ENCODE measurements at places on chromosomes 12 and 14. TPM values are rescaled to one million over a fixed set of nuclear protein-coding genes. Genes with fewer than 3 reads are reported as not detected.
A peak's percentile ranks its signal among the peaks of the same experiment; 100 is the strongest.

DNA sequence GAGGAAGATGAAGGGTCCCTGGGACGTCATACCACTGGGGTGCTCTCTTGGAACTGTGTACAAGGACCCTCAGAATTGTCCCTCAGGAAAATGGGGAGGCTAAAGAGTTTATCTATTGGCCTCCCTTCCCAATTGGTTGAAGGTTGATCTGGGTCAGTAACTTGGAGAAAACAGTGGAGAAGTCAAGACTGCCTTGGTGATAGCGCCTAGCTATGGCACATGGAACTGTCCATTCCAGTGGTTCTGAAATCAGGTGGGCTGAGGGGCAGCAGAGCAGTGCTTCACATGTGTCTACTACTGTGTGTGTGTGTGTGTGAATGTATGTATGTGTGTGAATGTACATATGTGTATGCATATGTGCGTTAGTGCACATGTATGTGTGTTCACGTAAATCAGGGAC is 316.1 kb downstream of the AACS start:
- DNase-seq = no peak

Gene RPS6KL1
- total RNA-seq = 6.8 TPM

DNA sequence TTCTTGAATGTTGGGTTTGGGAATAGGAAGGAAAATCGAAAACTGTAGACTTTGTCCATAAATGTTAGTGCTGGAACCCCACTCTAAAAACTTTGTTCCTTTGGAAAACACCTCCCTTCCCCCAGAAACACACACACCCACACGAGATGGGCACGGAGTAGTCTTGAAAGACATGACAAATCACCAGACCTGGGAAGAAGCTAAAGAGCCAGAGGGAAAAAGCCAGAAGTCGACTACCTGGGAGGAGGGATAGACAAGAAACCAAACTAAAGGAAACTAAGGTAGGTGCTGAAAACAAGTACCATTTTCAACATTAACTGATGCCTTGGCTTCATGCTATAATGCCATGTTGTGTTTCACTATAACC is 925 bp upstream of the NANOG start:
- DNase-seq = no peak

GRCh38 chr12:64806593-64807460 is 17.6 kb upstream of the TBC1D30 start:
- DNase-seq = no peak

Gene SOAT2
- 9.7 TPM for total RNA-seq

GRCh38 chr12:58607805-58608204 is 312.5 kb downstream of the LRIG3 start:
- no peak for DNase-seq

GRCh38 chr14:73008501-73008900 is 18.4 kb downstream of the ZFYVE1 start:
- no peak for DNase-seq

DNA sequence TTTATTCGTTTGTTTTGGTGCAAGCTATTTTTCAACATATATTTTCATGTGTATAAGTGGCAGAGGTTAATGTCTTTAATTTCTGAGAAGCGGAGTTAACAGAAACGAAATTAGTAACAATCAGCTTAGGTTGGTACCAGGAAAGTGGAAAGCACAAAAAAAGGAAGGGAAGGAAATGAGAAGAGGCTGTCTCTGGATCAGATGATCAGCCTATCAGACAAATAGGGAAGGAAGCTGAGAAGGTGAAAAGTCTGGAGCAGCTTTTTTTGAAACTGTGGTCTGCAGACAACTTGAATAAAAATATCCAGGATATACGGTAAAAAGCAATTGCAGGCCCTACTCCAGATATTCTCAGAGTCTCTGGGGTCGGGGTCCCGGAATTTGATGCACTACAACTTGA is 265.0 kb downstream of the SSPN start:
- DNase-seq = no peak

GRCh38 chr12:6430124-6430989 is 14.4 kb upstream of the CD27 start:
- DNase-seq = peak; percentile 21

Gene FOXG1
- total RNA-seq = not detected

Gene RFX4
- total RNA-seq = not detected

DNA sequence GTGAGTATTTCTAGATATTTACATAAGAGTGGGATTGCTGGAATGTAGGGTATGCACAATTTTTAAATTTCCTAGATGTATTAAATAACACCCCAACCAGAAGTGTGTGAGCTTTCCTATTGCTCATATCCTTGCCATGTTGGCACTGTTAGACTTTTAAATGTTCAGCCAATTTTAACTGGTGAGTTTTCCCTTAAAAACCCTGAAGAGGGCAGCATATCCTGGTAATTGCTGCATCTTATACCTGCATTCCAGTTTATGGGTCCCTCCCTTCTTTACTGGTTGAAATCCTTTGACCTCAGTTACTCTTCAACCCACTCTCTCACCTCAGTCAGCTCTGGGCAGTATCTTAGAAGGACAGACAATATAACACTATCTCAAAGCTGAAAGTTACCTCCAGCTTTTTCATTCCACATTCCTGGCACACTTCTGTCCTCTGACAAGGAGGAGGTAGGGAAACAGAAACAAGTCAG is 270.6 kb downstream of the PAWR start:
- DNase-seq = peak; percentile 79

GRCh38 chr12:20220339-20220738 is 148.0 kb upstream of the PDE3A start:
- peak; percentile 47 for DNase-seq

DNA sequence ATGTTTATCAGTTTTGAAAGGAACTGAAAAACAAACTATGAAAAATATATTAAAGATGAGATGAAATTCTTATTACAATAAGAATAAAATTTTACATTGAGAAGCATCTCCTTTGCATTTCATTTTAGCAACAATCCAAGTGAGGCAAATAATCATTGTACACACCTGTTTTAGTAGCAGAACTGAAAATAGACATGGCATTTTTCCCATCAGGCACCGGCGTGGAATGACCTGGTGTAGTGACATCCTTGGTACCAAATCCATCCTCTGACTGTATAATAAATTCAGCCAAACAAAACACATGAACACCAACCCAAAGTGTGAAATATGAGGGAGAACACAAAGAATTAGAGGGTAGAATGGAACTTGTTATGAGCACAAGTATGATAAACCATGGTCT is 271.4 kb downstream of the MED13L start:
- DNase-seq = no peak

DNA sequence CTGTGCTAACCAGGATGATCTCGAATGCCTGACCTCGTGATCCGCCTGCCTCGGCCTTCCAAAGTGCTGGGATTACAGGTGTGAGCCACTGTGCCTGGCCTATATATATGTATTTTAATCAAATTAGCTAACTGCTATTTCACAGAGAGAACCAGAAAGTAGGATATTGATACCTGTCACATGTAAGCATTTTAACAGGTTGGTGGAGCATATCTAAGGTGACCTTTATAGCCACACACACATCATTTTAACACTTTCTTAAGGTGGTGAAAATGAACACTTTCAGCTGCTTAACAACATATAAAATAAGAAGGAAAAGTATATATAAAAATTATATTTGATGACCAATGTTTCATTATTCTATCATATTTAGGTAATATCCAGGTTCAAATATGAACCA is 57.0 kb upstream of the ATF7IP start:
- no peak for DNase-seq

GRCh38 chr12:82555699-82556098 is 131.0 kb upstream of the TMTC2 start:
- no peak for DNase-seq

DNA sequence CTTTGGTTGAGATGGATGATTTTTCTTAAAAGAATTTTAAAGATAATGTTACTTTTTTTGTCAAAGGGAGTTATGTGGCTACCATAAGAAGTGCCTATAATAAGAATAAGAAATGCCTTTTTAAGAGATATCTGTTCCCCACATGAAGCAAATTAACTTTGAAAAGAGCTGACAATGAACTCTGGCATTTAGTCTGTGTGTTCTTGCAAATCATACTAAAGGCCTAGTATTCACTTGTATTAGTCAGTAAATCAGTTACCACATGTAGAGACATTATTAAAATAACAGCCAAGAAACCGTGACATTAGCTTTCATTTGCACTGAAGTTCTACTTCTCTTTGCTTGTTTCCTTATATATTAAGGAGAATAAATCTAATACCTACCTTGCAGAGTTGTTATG is 296.3 kb downstream of the CCDC91 start:
- DNase-seq = no peak

DNA sequence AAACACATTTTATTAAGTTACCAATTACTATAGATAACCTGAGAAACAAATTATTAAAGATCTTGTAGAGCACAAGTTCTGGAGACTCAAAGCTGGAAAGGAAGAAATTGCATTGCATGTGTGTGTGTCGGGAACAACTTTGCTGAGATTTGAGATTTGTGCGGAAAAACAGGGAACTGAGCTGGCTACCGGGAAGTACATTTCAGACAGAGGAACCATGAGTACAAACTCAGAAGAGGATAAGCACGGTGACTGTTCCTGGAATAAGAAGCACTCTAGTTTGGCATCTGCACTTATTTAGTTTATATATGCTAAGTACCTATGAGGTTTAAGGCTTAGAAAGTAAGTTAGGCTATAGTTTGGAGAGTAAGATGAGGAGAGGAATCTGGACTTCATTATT is 97.8 kb downstream of the DACT1 start:
- no peak for DNase-seq

DNA sequence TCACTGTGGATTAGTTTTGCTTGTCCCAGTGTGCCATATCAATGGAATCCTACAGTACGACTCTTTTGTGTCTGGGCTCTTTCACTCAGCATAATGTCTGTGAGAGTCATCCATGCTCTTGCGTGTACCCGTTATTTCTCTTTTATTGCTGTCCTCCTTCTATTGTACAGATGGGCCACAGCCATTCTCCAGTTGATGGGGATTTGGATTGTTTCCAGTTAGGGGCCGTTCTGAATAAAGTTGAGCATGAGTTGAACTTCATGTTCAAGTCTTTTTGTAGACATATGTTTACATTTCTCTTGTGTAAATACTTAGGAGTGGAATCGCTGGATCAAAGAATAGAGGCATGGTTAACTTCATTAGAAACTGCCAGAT is 38.3 kb downstream of the MYO1H start:
- DNase-seq = no peak

DNA sequence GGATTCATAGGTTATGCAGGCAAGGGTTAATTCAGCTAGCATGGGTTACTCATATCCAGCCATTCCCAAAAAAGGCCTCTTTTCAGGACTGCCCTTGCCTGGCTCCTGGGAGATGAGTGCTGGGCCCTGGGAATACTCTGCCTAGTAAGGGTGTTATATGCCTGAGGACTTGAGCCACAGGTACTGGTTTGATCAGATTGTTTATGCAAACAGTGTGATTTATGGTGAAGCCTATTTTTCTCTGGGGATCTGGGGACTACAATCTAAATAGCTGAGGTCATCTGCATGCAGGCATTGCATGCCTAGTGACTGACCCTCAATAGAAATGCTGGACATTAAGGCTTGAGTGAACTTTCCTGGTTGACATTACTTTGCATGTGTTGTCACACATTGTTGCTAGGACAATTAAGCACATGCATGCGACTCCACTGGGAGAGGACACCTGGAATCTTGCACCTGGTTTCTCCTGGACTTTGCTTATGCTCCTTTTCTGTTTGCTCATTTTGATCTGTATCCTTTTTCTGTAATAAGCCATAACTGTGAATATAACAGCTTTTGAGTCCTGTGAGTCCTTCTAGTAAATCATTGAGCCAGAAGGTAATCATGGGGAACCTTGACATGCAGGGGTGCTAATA is 73.0 kb downstream of the RAD51B start:
- no peak for DNase-seq

Gene PLEK2
- total RNA-seq = 36.5 TPM

- no peak for DNase-seq
These were observed 37.9 kb downstream of the RHOF start for GRCh38 chr12:121755591-121755990.

Gene TMEM119
- total RNA-seq = not detected

Gene KCNJ8
- 88.7 TPM for total RNA-seq

DNA sequence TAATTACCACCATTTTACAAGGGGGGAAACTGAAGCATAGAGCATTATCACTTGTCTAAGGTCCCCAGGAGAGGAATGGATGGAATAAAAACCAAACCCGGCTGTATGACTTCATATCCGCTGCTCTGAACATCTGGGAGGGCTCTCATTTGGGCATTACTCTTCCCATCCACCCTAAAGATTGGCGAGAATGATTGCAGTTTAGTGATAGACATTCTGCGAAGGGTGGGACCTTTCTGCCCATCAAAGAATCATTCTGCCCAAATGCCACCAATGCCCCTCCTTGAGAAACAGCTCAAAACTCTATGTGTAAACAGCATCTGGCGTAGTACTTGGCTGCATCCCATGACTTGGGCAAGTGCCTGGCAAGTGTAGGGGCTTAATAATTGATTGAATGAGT is 11.6 kb downstream of the CHST11 start:
- no peak for DNase-seq

GRCh38 chr12:52649066-52649465 is 2.9 kb downstream of the KRT2 start:
- no peak for DNase-seq

Gene CD27
- not detected for total RNA-seq

DNA sequence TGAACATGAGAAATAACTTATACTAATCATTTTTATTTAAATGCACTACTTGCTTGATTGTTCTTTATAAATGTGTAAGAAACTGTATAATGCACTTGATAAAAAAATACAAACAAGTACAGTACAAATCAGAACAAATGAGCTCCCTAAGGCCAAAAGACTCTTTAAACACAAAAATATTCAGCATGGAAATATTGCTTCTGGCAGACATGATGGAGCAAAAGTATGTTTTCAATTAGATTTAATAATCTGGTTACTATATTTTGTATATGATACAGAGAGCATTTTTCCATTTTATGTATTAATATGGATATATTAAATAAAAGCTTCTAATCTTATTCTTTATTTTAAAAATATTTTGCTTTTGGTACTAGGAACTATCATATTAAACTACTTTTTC is 800.2 kb upstream of the LRFN5 start:
- no peak for DNase-seq

Gene ITGB7
- 1.1 TPM for total RNA-seq

DNA sequence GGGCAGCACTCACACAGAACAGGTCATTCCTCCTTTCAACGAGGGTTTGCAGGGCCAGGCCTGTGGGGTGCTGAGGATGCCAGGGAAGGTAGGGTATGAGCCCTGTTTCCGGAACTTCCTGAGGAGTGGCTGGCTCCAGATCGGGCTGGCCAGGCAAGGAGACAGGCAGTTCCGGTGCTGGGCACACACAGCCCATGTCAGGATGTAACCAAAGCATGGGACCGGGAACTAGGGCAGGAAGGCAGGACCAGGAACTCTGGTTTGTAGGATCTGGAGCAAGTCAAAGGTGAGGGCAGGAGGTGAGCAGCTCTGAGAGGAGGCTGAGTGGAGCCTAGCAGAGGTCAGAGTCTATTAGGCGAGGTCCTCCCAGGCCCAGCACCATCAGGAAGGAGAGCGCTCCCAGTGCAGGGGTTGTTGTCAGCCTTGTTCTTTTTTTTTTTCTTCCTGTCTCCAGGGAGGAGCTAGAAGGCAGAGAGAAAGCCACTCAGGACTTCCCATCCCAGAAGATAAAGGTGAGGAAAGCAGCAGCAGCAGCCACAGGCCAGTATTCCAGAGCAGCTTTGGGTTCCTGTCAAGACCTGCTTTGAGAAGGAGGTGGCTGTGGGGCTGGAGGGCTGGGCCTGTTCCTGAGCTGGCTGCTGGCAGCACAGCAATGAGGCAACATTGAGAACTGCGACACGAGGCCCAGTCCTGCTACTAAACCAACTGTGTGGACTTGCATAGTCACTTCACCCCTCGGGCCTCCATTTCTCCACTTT is 49.0 kb upstream of the PTGR2 start:
- DNase-seq = peak; percentile 64

Gene EFS
- total RNA-seq = 0.14 TPM

Gene RNU4-1
- total RNA-seq = 3,645 TPM
